EL (cell line): ENCODE measurements at places on chromosomes 2 and 18.

DNA sequence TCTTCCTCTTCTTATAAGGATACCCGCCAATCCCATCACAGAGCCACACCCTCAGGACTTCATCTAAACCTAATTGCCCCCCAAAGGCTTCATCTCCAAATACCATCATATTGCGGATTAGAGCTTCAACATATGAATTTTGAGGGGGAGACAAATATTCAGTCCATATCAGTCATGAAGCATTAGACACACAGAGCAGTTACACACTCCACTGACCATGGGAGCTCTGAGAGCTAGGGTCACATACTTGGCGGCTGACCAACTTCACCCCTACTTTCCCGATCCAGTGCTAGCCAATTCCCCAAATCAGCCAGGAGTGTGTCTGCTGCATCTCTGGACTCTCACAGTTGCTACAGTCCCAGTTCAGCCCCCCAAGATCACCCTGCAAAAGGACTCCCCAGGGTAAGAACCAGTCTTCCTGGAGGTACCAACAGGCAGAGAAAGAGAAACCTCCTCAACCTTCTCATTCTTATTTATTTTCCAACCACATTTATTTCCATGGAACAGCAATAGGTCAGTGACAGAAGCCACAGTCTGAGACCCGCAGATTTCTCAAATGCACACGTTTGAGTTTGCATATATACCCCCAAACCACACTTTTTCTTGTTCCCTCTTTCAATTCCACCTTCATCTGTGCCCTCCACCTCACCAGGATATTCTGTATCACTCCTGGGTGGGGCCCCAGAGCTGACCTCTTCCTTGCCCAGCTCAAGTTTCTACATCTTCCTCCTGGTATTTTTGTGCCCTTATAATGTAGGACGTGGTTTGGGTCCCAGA is 33.3 kb downstream of the SPP2 start:
- no peak for DNase-seq

GRCh38 chr2:27569398-27569797 is 13.4 kb upstream of the ZNF512 start:
- DNase-seq = peak; percentile 49

DNA sequence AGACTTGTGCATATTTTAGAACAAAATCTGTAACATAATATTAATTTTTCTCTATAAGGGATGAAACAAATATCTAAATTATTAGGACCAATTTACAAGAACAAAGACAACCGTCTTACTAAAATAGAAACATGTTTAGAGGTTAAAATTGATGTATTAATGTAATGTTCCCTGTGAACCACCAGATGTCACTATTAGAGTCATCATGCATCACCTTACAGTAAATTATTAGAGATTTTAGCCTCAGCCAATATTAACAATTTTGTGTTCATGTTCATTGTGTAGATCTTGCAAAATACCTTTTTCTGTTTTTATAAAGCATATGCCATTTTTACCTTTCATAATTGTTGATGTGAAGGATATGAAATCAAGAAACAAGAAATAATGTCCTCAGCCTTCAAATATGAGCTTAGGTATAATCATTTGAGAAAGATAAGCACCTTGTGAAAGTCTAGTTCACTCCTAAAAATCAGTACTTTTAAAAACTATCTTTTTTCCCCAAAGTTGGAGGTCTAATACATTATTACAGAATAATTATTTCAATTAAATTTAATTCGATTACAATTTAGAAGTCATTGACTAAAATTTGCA is 344.3 kb upstream of the KCNH7 start:
- peak; percentile 2 for DNase-seq

- peak; percentile 13 for DNase-seq
Measured at GRCh38 chr2:156933645-156934225, 323.8 kb upstream of the GALNT5 start.

- DNase-seq = no peak
Measured at GRCh38 chr2:120034027-120034426, 21.1 kb downstream of the EPB41L5 start.

- DNase-seq = no peak
Measured at GRCh38 chr2:107747964-107748583, 78.6 kb upstream of the RGPD4 start.

- peak; percentile 79 for DNase-seq
Measured at GRCh38 chr2:26769089-26769761, 5.1 kb downstream of the SLC35F6 start.

DNA sequence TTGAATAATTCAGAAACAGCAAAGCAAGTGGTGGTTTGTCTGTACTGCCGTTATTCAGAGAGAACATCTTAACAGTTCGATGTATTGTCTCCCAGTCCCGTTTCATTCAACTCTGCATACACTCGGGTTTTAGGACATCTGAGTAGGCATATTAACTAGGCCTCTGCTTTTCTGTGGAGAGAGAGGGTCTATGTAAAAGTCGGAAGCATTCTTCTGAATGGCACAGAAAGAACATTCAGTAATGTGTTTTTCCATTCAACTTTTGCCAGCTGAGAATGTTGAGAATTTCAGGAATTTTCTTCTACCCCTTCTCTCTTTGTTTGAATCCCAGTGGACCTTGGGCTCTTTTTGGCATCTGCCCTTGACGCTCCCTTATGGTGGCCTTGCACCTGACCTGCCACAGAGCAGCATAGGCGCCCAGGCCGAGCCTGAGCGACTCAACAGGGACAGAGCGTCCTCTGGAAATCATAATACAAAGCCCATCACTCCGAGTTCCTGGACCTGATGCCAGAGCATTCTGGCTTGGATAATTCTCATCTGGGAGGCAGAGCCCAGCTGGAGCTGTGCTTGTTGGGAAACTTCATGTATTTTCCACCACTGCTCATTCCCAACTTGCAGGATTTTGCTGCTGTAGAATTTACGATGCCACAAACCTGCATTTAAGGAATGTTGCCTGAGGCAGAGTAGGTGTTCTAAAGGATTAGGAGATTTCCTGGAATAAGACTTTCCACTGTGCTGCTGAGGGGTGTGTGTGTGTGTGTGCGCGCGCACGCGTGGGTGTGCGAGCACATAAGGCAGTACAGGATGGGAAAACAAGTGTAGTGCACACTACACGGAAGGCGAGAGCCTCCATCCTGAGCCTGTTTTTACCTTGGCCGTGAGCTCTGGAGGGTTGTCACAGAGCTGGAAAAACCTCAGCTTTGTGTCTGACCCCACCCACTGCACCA is 77.2 kb upstream of the TXNDC2 start:
- DNase-seq = peak; percentile 54

DNA sequence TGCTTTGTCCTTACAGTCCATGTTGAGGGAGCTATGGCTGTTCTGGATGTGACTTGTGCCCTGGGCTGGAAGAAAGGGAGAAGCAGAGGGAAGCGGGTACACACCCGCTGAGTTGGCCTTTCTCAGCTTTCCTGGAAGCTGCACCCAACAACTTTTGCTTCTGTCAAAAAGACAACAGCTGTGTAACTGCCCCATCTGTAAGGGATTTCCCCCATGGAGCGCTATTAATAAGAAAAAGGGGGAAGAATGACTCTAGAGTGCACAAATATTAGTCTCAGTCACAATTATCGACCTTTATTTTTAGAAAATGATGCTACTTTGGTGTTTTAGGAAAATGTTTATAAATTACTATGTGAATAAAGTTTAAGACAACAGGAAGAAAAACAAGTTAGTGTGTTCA is 368.3 kb downstream of the RAD51AP2 start:
- no peak for DNase-seq
